Bronchus fibroblast of lung (primary cell): ENCODE measurements at places on chromosomes 4 and X. TPM values are rescaled to one million over a fixed set of nuclear protein-coding genes. Genes with fewer than 3 reads are reported as not detected.

FHIP1A gene
- 0.17 and 0.59 TPM in 2 replicates for total RNA-seq

ABLIM2 gene
- under 0.01 TPM in 1 of 2 replicates, not detected in the other for total RNA-seq

EGF gene
- total RNA-seq, result 0.15 TPM in 1 of 2 replicates, not detected in the other

GYG2 gene
- 5.9 and 6.1 TPM in 2 replicates for total RNA-seq

DSPP gene
- not detected in 2 replicates for total RNA-seq

NSUN7 gene
- 0.67 and 0.74 TPM in 2 replicates for total RNA-seq

NXF3 gene
- not detected in 2 replicates for total RNA-seq

TSPAN7 gene
- total RNA-seq, result 0.17 TPM in 1 of 2 replicates, not detected in the other
